ENCODE measurements at places on chromosomes 2 and 18.

- no peak for DNase-seq
Observed at GRCh38 chr2:28530782-28531181, 34.9 kb downstream of the PLB1 start.

- DNase-seq, result peak; percentile 88
Observed at GRCh38 chr2:216315802-216316603, 56.3 kb downstream of the MARCHF4 start.

DNA sequence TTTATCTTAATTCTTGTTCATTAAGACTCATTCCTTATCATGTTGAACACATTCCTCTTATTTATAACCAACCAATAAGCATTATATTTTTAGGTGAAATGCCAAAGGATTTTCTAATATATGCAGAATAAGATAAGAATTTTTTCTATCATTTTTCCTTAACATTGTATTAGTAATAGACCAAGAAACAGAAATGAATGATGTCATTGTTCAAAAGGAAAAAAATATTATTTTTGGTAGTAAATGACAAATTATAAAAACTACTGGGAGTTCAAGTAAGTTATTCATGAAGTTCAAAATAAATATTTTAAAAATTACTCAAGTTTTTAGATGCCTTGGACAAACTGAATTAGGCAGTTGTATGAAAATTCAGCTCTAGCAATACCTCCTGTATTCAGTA is 25.5 kb downstream of the DCAF17 start:
- DNase-seq, result no peak

DNA sequence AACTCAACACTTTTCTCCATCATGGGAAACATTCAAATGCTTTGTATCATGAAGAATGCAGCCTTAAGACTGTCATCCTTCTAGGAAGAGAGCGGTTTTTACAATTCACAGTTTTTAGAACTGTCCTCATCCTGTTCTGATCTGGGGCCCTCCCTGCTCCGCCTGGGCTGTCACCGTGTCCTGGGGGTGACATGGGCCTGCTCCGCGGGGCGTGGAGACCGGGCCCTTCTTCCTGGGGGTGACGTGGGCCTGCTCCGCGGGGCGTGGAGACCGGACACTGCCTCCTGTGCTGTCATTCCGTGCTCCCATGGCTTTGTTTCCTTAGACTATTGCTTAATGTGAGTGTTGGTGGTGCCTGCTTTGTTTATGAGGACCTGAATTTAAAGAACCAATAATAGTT is 122.8 kb downstream of the TMEM18 start:
- no peak for DNase-seq

- DNase-seq, result no peak
Observed at GRCh38 chr2:26269571-26270158, 24.9 kb downstream of the HADHB start.

DNA sequence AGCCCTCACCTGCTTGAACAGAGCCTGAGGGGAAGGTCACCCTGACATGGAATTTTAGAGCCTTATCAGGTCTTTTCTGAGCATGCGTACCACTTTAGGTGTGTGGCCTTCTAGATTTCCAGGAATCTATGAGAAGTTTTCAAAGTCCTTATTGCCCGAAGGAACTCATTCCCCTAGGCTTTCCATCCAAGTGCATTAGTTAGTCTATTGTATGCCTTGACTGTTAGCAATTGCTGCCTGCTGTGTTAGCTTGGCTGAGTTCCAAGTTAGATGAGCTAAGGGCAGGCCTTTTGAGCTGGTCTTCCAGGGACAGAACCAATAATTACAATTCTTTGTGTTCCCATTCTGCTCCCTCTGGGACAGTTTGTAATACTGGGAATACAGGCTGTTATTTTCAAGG is 30.8 kb upstream of the PUM2 start:
- DNase-seq, result peak; percentile 33

- DNase-seq, result no peak
Observed at GRCh38 chr2:216549926-216550690, 51.5 kb downstream of the RPL37A start.

DNA sequence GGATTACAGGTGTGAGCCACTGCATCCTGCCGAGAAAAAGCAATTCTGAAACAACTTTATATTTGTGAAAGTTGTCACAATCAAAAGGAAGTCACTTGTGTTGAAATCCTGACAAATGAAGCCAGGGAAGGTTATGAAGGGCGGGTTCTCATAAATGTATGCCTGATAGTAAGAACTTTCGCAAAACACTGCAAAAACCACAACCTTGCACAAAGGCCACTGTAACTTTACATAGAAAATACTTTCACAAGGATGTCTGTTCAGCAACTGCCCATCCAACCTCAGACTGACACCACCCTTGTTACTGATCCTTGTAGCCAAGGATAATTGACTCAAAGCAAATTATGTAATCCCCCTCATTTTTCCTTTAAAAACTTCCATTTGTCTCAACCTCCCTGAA is 90.6 kb downstream of the SLC4A3 start:
- DNase-seq, result no peak

DNA sequence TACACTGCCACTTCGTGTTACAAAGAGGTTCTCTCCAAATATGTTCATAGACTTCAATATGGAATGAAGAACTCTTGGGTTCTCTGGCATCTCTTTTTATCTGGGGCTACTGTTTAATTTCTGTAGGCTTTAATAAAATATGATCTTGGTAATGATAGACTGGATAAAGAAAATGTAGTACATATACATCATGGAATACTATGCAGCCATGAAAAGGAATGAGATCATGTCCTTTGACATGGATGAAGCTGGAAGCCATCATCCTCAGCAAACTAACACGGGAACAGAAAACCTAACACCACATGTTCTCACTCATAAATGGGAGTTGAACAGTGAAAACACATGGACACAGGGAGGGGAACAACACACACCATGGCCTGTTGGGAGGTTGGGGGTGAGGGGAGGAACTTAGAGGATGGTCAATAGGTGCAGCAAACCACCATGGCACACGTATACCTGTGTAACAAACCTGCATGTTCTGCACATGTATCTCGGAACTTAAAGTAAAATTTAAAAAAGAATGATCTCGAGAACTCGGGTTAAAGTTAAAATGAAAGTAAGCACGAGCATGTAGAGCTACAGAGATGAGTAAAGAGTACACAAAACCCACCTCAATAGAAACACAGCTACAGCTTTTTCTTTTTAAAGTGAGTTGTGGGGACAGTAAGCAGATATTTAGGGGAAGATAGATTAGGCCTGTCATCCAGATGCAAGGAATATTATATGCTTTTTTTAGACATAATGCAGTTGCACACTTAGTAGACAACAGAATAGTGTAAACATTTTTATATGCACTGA is 102.3 kb downstream of the SGPP2 start:
- DNase-seq, result no peak

GRCh38 chr2:48148841-48149430 is 242.6 kb upstream of the FBXO11 start:
- no peak for DNase-seq

DNA sequence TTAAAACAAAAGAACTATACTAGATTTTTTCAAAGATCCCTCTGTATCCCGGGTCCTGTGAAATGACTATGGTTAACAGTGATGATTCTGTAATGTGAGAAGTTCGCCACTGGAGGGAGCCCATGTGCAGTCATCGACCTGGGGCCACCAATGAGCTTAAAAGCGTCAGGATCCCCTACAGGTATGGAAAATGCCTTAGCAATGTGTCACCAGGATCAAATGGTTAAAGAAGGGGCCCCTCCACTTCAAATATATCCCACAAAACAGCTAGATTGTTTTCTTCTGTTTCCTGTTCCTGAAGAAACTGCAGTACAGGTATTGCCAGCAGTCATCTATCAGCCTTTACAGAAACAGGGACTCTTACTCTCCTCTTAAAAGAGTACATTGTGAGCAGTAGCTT is 15.3 kb downstream of the CHRNA1 start:
- DNase-seq, result peak; percentile 58

DNA sequence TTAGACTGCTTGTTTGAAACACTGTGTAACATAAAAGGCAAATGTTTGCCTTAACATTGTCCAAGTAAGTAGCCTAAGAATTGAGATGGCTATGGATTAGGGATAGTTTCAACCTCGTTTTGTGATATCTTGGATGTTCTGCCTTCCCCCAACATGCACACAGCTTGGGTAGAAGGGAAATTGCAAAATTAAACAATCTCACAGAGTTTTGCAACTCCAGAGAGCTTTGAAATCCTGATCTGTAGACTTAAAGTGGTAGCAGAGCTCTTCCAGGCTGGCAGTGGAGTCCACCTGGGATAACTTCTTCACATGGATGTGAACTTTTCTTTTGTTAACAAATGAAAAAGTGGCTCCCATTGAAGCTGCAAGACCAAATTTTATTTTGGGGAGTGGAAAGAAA is 59.6 kb downstream of the CHRNA1 start:
- DNase-seq, result no peak

GRCh38 chr18:8951491-8951890 is 151.0 kb upstream of the NDUFV2 start:
- DNase-seq, result no peak

DNA sequence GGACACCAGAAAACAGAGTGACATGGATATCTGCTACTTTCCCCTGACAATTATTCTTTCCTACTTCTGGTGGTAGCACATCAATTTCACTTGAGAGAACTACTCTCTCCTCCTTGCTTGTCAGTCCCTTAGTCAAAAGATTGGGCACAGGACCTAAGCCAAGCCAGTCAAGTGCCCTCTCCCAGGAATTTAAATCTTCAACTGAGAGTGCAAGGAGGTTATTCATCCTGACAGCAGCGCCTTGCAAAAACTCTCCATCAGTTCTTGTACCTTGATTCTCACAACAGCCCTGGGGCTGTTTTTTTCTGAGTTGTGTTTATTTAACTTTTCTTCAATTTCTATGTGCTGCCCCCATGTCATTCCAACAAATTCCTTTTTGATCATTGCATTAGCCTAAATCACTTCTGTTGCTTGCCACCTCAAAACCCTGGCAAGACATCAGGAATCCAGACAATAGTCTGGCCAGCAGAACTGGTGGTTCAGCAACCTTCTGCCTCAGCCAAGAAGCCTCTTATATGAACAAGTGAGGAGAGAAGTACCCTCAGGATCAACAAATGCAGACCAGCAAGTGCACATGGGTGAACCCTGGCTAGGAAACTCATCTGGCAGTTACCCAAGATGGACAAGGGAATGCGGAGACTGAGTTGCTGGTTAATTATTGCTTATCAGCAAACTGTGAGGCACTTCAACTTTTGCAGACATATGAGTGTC is 19.4 kb downstream of the COL4A3 start:
- DNase-seq, result peak; percentile 44

DNA sequence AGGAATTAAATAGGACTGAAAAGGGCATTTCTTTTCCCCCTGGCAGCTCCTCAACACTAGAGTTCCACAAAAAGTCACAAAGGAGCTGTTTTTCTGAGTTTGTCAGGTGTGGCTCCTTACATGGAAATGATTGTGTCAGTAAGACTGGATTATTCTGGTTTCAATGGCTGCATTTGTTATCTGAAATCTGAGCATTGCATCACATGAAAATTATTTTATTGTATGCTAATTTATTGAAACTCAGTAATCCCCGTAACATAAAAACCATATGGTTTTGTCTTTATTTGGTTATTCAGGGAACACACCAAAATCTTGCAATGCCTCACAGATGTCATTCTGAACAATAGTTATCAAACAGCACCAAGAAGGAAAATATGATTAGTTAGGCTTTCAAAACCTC is 439.7 kb upstream of the TNP1 start:
- no peak for DNase-seq

DNA sequence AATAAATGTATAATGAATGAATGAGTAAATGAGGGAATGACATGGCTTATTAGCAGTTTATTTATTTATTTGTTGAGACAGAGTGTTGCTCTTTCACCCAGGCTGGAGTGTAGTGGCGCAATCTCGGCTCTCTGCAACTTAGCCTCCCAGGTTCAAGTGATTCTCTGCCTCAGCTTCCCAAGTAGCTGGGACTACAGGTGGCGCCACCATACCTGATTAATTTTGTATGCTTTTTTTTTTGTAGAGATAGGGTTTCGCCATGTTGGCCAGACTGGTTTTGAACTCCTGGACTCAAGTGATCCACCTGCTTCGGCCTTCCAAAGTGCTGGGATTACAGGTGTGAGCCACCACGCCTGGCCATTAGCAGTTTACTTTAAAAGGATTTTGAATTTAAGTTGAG is 100.3 kb upstream of the CAVIN2 start:
- DNase-seq, result no peak

GRCh38 chr2:102094917-102095316 is 47.6 kb upstream of the IL1R1 start:
- DNase-seq, result peak; percentile 90

- DNase-seq, result no peak
Observed at GRCh38 chr2:150126839-150127238, 360.6 kb downstream of the RND3 start.

- peak; percentile 56 for DNase-seq
Observed at GRCh38 chr18:59660786-59661743, 36.2 kb downstream of the CCBE1 start.

GRCh38 chr18:78798402-78799175 is 181.0 kb upstream of the SALL3 start:
- no peak for DNase-seq

- DNase-seq, result peak; percentile 17
Observed at GRCh38 chr2:165440367-165440766, 29.1 kb upstream of the CSRNP3 start.

GRCh38 chr2:157747695-157748370 is 119.2 kb upstream of the ACVR1C start:
- peak; percentile 60 for DNase-seq

- peak; percentile 68 for DNase-seq
Observed at GRCh38 chr2:181393472-181393871, 63.7 kb upstream of the ITGA4 start.

DNA sequence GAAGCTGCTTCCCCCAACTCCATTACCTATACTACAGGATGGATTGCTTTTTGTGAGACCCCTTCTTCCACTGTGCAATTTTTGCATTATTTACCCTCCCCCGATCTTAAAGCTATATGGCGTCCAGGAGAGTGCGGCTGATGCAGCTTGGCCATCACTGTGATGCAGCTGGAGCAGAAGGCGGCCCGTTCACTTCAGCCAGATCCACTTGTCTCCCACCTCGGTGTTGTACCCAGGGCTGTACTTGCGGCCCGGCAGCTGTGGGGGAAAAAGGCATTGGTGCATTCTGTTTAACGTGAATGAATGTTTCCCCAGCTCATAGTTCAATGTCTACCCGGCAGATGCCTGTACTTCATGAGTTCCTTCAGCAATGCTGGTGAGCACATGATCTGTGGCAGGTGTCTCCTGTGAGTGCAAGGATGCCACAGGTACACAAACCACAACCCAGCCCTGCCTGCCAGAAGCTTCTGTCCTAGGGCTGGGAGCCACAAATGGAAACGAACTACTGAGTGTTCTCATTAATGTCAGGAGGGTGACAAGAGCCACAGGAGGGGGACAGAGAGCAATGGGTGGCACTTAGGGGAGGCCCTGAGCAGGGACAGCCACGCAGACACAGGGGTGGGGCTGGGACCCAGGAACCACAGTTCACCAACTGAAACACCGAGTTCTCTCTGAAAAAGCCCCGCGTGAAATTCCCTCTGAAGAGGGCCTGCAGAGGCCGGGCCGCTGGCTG is 64.0 kb downstream of the NDUFA10 start:
- no peak for DNase-seq

- DNase-seq, result no peak
Observed at GRCh38 chr2:180255981-180256380, 248.9 kb upstream of the CWC22 start.

GRCh38 chr18:48777026-48777743 is 173.6 kb downstream of the SMAD7 start:
- DNase-seq, result peak; percentile 38
